ENCODE measurements at places on chromosomes 13 and 19.

- peak; percentile 46 for DNase-seq
These were observed 7.5 kb upstream of the LRFN1 start for GRCh38 chr19:39328046-39328705.

DNA sequence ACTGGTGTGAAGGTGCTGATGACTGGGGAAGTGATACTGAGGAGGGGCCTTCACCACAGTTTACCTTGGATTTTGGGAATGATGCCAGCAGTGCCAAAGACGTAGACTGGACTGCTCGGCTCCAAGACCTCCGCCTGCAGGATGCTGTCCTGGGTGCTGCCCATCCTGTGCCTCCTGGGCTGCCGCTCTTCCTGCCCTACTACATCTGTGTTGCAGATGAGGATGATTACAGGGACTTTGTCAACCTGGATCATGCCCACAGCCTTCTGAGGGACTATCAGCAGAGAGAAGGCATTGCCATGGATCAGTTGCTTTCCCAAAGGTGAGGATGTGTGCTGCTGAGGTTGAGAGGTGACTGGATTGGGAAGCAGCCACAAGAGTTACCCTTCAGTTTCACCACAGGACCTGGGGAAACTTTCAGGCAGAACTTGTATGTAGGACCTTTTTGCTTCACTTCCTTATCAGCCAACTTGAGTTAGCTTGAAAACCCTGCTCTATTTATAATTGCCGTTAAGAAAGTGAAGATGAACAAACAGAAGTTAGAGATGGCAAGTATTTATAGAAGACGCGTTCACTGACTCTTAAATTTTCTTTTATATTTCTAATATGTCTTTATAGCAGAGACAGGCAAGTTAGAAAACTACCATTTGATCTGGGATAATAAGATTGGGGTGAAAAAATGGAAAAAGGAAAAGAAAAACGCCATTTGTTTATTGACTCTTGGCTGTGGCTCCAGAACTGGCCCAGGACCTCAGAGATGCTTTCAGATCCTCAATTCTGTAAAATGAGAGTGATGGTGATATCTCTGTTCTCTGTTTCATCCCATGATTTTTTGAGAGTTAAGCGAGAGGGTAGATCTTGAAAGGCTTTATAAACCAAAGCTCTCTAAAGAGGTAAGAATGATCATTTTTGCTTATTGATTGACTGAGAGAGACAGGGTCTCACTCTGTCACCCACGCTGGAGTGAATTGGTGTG lies 5.3 kb downstream of the PDCD2L start:
- no peak for DNase-seq

DNA sequence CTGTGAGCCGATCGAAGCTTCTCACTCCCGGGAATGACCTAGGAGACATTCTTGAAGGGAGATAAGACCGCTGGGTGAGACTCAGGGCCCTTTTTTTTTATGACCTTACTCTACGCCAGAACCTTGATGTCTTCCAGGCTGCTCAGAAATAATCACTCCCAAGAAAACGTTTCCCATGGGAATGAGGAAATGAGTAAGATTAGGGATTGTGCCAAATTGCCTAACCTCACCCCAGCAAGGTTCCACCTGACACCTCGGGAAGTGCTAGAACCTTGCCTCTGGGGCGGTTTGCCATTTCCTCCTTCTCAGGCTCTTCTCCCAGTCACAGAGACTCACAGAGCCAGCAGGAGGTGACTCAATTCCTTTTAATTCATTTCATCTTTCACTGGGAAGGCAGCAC lies 2.3 kb downstream of the SLC46A3 start:
- DNase-seq = no peak

DNA sequence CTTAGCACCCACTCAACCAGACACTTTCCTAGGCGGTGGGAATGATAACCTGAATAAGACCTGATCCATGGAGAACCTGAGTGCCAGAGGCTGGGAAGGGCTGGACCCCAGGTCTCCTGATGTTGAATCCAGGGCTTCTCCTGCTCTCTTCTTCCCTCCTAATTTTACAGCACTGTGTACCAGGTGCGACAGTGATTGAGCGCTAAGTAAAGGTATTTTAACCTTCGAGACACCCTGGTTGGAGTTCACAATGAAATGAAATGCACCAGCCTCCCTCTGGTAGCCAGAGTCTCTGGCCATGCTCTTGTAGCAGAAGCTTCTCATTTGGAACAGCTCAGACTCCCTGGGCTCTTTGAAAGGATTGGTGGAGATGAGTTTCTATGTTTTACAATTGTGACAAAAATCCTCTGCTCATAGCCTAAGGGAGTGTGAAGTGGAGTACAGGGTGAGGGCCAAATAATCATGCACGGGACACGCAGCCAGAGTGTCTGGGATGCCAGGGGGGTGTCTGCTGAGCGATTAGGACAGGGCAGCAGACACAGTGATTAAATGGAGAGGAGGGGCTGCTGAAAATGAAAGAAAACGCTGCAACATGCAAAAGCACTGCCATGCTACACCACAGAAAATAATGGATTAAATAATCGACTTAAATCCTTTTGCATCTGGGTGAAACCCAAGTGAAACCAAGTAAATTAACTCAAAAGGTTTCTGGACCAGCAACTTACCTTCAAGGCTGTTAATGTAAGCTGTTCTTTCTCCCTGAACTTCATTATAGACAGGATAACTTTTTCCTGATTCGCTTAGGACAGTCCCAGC lies 83.8 kb downstream of the FAM216B start:
- no peak for DNase-seq

GRCh38 chr13:27968316-27969081 lies 616 bp downstream of the CDX2 start:
- DNase-seq = no peak

DNA sequence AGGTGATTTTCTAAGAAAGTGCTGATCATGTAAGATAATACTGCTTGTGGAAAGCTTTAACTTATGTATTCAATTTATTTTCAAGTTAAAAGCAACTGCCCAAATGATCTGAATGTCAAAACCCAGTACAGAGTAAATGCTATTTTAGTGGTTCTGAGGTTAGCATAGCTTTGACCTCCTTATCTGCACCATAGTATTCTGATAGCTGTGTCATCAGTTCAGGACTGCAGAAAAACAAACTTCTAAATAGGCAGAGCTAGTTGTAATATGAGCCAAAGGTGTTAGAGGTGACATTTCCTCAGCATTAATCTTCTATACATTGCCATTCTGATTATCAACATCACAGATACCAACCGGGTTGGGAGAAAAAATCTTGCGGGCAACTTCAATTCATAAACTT lies 758.7 kb downstream of the SLITRK5 start:
- DNase-seq = no peak

DNA sequence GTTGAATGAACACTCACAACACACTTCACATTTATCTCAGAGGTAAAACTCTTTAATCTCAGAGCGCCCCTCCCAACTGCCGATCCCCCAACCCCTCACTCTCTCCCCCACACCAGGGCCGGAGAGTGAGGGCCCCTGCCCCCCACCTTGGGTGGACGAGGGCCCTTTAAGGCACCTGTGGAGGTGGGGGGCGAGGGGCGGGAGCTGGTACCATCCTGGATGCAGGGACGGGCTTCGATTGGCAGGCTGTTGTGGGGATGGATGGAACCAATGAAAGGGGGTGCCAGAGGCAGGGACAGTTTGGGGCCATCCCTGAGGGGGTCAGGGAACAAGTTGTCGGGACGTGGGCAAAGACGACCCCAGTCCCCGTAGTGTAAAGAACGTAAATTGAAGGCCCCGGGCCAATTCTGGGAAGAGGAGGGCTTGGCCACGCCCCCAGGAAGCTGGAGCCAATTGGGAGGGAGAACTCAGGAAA lies 1.7 kb upstream of the PNKP start:
- DNase-seq = no peak

DNA sequence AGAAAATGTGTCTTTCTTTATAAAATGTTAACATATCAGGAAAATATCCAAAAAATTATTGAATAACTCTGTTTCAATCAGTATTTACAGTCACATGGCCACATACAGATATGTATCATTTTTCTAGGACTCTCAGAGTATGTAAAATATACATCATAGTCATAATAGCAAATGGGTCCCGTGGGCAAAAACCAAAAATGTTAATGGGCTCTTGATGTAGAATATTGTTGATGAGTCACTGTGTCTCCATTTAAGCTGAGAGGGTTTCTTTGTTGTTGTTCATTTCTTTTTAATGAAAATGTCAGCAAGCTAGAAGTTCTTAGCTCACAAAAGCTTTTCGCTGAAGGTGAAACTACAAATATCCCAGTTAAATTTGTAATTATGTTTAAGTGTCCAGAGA lies 1713.1 kb upstream of the PCDH20 start:
- no peak for DNase-seq

GRCh38 chr19:2611483-2612464 lies 90.7 kb downstream of the GNG7 start:
- DNase-seq = no peak

- DNase-seq = no peak
These were observed 68.4 kb upstream of the ZNF420 start for GRCh38 chr19:37009871-37010270.

GRCh38 chr13:83798731-83799130 lies 83.5 kb downstream of the SLITRK1 start:
- no peak for DNase-seq

GRCh38 chr19:17025991-17026658 lies 485 bp downstream of the CPAMD8 start:
- DNase-seq = no peak

DNA sequence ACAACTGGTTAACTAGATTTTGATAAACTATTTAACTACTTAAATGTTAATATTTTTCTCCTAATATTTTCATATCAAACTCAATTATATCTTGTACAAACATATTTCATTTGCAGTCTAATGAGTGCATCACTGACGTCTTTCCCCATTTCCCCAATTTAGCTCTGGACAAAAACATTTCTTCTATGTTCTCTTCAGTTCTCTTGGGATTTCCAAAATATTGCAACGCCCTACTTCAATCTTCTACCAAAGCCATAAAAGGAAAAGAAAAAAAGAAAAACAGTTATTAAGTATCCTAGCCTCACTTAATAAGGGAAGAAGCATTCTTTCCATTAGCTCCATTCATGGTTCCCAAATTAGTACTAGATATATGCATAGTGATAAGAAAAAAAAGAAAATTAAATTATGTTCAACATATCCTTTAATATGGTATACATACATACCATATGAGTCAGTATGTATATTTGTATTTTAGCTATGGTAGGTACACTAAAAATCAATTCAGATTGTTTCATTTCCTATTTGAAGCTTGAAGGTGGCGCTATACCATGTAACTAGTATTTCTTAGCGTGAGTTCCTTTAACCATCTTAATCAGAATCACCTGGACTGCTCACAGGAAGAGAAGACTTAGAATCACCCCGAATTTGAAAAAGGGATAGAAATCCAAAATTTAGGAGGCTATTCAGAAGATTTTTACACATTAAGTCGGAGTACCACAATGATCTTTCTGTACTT lies 9.9 kb downstream of the FBXL3 start:
- no peak for DNase-seq

- no peak for DNase-seq
These were observed 7.8 kb downstream of the DOT1L start for GRCh38 chr19:2171349-2172145.

Measured in urinary bladder (tissue), 4 donors.